ENCODE measurements at places on chromosomes 1 and 21.

DNA sequence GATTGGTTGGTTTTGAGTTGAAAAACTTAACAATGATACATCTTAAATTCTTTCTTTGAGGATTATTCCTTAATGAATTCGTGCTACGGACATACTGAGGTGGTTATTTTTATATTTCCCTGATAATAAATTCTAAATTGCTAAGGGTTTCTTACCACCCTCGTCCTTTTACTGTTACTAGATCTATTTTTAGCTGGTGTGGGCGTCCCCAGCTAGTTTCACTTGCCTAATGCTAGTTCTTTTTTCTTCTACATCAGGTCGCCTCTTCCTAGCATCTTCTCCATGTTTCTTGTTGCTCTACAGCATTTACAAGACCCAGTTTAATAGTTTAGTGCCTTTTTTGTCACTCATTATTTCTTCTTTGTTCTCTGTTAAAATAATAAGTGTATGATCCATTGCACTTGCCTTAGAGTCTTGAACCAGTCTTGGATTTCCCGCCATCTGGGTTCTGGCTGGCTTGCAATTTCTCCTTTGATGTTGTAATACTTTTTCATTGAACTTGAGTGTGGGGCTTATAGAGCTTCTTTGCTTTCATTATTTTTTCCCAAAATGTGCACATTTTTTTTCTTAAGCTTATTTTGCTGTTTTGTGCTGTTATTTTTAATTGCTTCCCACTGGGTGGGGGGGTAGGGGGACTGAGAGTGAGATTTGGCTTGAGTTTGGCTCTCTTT is 677 bp upstream of the HSD11B1 start:
- no peak for DNase-seq

- no peak for DNase-seq
These were observed 112.1 kb downstream of the TLR5 start for GRCh38 chr1:223030871-223031400.

DNA sequence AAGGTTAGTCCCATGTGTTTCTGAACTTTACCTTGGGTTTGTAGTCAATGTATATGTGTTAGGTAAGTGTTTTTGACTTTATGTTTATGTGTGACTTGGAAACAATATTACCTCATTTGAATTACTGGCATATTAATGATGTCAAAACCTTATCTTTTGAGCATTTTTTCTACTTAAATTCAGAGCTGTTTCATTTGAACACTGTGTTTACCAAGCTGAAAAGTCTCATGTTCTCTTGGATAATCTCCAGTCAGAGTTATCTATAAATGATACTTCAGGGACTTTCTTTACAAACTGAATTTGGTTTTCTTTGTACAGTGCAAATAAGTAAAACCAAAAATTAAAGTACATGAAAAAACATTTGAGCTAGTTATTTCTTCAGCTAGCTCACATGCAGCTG is 30.0 kb downstream of the ADAMTS1 start:
- no peak for DNase-seq

DNA sequence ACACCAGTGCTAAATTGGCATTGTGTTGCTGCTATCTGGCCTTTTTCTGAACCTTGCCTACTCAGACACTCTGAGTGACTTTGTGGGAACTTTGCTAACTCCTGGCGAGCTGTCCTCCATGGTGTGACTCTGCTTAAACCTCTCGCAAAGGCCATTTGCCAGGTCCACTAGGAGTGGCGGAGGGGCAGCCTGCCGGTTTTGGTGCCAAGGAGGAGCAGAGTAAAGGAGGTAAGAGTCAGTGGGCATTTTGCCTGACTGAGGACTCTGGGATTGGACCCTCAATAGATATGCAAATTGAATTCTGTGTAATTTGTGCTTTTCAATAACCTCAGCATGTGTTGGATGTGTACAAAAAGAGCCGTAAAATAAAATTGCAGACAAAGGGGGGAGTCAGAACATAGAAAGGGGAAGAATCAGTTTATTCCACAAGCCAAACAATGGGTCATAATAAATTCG is 386.6 kb upstream of the NFIA start:
- DNase-seq = no peak

DNA sequence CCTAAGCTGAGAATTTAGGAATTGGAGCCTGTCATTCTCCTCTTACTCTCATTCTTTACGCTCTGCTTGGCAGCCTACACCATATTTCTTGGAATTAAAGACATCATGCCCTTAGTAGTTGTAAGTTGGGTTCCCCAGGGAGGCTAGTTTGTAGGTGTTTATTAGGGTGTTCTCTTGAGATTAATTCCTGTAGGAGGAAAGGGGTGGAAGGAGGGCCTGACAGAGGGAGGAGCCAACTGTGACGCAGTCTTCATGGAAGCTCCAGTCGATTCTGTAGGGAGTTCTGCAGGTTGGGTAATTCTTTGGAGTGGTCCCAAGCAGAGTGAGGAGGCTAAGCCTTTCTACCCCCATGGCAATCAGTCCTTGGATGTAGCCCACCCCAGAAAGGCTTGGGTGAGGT is 111.4 kb downstream of the HHAT start:
- DNase-seq = no peak

- no peak for DNase-seq
These were observed 6.9 kb downstream of the CSRP1 start for GRCh38 chr1:201499795-201500669.

Data from AG08396 (cell line).